ENCODE measurements at places on chromosomes 13 and 19.

DNA sequence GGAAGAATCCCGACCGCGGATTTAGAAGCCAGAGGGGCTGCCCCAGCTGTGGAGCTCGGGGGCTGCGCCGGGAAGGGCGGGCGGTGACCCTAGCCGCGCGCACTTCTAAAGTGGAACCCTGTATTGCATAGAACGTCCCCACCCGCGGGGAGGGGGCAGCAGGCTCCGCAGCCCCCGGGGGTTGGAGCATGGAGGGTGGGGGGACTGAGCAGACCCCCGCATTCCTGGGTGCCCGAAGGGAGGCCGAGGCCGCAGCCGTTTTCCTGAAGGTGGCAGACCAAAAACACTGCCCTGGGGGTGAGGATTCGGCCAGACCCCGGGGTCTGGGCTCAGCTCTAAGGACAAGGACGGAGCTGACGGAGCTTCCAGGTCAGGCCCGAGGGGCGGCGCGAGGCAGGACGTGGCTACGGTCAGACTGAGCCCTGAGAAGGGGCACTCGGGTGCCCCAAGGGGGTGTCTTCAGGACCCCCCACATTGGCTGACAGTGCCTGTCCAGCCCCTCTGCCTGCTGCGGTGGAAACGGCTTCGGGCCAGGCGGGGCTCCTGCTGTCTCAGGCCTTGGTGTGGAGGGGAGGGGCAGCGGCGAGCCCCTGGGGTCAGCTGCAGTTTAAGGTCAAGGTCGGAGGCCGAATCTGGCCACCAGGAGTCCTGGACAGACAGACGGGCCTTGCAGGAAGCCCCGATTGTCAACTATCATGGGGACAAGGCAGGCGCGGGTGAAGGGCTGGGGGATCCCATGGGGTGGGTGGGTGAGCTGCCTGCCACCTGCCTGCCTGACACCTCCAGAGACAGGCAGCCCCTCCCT is 12.6 kb downstream of the MKNK2 start:
- no peak for DNase-seq

GRCh38 chr13:47281991-47282390 is 385.1 kb upstream of the HTR2A start:
- no peak for DNase-seq

DNA sequence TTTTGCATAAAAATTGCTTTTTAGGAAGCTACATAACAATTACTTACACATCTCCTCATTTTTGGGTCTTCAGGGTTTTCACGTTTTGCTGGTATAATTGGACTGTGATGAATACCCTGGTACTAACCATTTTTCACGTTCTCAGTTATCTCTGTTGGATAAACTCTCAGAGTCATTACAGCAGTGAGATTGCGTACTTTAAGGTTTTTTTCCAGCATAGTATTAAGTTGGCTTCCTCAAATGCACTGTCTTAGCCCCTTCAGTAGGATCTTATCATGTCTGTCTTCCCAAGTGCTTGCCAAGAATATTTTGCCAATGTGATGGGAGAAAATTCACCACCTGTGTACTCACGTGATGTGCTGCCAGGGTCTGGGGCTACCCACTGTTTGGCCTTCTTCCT is 342.5 kb downstream of the TEX29 start:
- no peak for DNase-seq

DNA sequence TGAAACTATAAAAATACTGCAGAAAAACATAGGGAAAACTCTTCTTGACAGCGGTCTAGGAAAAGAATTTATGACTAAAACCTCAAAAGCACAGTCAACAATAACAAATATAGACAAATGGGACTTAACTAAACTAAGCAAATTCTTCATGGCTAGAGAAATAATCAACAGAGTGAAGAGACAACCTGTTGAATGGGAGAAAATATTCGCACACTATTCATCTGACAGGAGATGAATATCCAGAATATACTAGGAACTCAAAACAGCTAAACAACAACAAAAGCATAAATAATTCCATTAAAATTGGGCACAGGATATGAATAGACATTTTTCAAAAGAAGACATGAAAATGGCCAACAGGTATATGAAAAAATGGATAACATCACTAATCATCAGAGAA is 303.6 kb upstream of the PRR20A start:
- no peak for DNase-seq

GRCh38 chr19:36149673-36150406 is 2.4 kb downstream of the COX7A1 start:
- DNase-seq = no peak

- no peak for DNase-seq
These were observed 16.4 kb downstream of the TDRD12 start for GRCh38 chr19:32735936-32736335.

GRCh38 chr19:54302257-54302656 is 10.7 kb downstream of the LILRA5 start:
- no peak for DNase-seq

DNA sequence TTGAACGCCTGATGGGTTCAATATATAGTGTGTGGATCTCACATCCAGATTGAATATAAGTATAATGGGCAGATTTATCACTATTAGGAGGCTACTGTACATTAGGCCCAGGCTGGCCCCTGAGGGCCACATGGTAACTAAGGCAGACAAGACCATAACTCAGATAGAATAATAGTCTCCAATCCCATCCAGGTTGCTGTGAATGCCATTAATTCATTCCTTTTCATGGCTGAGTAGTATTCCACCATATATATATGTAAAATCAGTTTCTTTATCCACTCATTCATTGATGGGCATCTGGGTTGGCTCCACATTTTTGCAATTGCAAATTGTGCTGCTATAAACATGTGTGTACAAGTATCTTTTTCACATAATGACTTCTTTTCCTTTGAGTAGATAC is 8.1 kb upstream of the PMIS2 start:
- DNase-seq = no peak

GRCh38 chr13:85819513-85819912 is 20.3 kb upstream of the SLITRK6 start:
- DNase-seq = no peak

Data from NCI-H1105 treated with DMSO at 0.1 percent for 48 hours (cell line).